ENCODE measurements at places on chromosomes 12 and 14.
A peak's percentile ranks its signal among the peaks of the same experiment; 100 is the strongest.

GRCh38 chr12:52944683-52945388, 4.1 kb upstream of the KRT18 start:
- H3K4me1 ChIP-seq: peaks cover 5% of the 10 kb centered on the region
- H3K27me3 ChIP-seq: peaks cover 4% of the 10 kb centered on the region
- no peak overlapping the region for H3K4me3 ChIP-seq
- peak; percentile 19 for DNase-seq

DNA sequence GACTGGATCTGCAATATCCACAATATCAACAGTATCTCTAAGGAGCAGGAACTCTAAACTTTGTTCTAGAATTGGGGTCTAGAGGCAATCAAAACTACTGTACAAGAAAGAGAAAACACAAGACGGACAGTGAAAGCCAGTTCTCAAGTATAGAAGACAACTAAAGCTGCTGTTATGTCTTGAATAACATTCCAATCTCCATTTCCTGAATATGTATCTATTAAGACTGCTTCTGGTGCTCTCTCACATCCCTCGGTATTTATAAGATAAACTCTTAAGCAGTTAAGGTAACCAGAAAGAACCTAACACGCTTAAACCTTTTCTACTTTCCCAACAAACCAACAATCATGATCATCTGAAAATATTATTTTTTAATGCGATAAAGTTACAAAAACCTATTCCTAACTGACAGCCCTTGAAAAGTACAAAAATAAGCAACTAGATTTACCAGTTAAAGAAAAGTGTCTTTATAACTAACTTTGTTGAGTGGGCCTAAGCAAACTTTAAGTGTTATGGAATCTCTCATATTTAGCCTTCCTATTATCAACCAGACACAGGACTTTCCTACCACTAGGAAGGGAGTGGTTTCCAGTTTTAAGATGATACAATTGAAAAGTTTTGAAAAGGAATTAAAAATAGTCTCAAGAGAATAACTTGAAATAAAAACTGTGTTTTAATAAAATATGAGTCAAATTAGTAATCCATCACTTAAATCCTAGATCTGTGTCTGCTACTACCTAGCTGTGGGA, 30.7 kb downstream of the NUMB start:
- no peak overlapping the region for H3K4me3 ChIP-seq
- no peak for DNase-seq
- peaks cover 17% of the 10 kb centered on the region for H3K36me3 ChIP-seq
- H3K27ac ChIP-seq: no peak overlapping the region
- H3K4me1 ChIP-seq: peaks cover 5% of the 10 kb centered on the region

DNA sequence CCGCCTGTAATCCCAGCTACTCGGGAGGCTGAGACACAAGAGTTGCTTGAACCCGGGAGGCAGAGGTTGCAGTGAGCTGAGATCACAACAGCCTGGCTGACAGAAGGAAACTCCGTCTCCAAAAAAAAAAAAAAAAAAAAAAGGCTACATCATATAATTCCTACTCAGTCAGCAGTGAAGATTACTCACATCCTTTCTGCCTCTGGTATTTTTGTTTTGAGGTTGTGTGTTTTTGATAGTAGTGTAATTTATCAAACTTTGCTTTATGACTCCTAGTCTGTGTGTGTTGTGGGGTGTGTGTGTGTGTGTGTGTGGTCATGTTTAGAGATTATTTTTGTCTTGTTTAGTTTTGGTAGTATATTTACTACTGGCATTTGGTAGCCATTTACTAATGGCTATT, 29.8 kb upstream of the DLGAP5 start:
- H3K4me1 ChIP-seq: no peaks in the 10 kb centered on the region
- no peak overlapping the region for H3K4me3 ChIP-seq
- DNase-seq: no peak
- H3K36me3 ChIP-seq: no peaks in the 10 kb centered on the region
- no peaks in the 10 kb centered on the region for H3K27me3 ChIP-seq
- H3K27ac ChIP-seq: no peak overlapping the region

DNA sequence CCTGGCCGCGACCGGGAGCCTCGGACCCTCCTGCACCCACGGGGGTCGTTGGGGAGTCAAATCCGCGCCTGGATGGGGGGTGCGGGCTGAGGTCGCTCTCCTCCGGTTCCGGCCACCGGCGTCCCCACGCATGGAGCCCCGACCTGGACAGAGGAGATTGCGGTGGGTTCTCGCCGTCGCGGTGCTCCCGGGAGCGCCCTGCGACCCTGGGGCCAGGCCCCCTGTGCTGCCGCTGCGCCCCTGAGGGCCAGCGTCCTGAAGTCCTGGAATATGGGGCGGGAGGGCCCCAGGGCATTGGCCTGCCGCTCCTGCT, 345 bp downstream of the ASPG start:
- H3K4me1 ChIP-seq: peaks cover 50% of the 10 kb centered on the region
- peak overlapping the region; percentile 19 for H3K4me3 ChIP-seq

DNA sequence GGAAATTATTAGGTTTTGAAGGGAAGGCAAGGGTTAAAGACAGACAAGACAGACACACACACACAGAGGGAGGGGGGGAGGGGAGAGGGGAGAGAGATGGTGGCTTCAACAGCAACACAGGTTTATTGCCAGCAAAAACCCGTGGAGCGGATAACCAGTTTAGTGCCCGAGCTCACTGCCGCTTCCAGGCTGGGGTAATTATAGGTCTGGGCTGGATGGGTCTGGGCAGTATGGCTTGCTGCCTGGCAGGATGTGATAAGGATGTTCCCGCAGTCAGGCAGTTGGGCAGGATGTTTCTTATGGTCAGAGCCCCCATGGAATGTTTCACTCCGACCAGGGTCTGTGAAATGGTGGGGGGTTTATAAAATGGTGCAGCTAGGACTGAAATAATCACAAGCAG, 4.4 kb upstream of the TDRD9 start:
- H3K27ac ChIP-seq: no peak overlapping the region
- DNase-seq: no peak
- H3K27me3 ChIP-seq: no peaks in the 10 kb centered on the region
- no peaks in the 10 kb centered on the region for H3K4me1 ChIP-seq
- H3K4me3 ChIP-seq: no peak overlapping the region
- no peaks in the 10 kb centered on the region for H3K36me3 ChIP-seq

- no peaks in the 10 kb centered on the region for H3K27me3 ChIP-seq
- no peaks in the 10 kb centered on the region for H3K36me3 ChIP-seq
- H3K4me3 ChIP-seq: no peak overlapping the region
- H3K4me1 ChIP-seq: no peaks in the 10 kb centered on the region
Observed at GRCh38 chr12:24553259-24553658, 395.6 kb downstream of the BCAT1 start.

- no peak overlapping the region for H3K27ac ChIP-seq
- no peak overlapping the region for H3K4me3 ChIP-seq
- H3K36me3 ChIP-seq: no peaks in the 10 kb centered on the region
- H3K4me1 ChIP-seq: peaks cover 3% of the 10 kb centered on the region
- no peaks in the 10 kb centered on the region for H3K27me3 ChIP-seq
Observed at GRCh38 chr12:79939728-79940310, 4.9 kb upstream of the PPP1R12A start.

DNA sequence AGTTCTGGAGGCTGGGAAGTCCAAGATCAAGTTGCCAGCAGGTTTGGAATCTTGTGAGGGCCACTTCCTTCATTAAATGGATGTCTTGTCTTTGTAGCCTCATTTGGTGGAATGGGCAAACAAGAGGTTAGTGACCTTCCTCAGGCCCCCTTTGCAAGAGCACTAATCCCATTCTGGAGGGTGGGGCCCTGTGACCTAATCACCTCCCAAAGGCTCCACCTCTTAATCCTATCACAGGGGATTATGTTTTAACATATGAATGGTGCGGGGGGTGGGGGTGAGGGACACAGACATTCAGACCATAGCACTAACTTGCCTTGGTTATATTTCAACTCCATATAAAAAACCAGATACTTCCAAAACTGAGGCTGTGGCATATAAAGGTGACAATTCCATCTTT, 59.9 kb upstream of the PPP4R3A start:
- H3K4me3 ChIP-seq: no peak overlapping the region
- H3K4me1 ChIP-seq: peaks cover under 1% of the 10 kb centered on the region
- no peaks in the 10 kb centered on the region for H3K27me3 ChIP-seq
- no peaks in the 10 kb centered on the region for H3K36me3 ChIP-seq

GRCh38 chr14:52314595-52315354, 663 bp downstream of the PTGER2 start:
- peaks cover 37% of the 10 kb centered on the region for H3K27me3 ChIP-seq
- H3K36me3 ChIP-seq: no peaks in the 10 kb centered on the region
- DNase-seq: no peak
- no peaks in the 10 kb centered on the region for H3K4me1 ChIP-seq
- H3K27ac ChIP-seq: peak overlapping the region; percentile 89

- no peaks in the 10 kb centered on the region for H3K36me3 ChIP-seq
- H3K27me3 ChIP-seq: no peaks in the 10 kb centered on the region
- H3K27ac ChIP-seq: no peak overlapping the region
- no peak overlapping the region for H3K4me3 ChIP-seq
- H3K4me1 ChIP-seq: no peaks in the 10 kb centered on the region
Observed at GRCh38 chr14:22466491-22466890, 122.5 kb downstream of the DAD1 start.

DNA sequence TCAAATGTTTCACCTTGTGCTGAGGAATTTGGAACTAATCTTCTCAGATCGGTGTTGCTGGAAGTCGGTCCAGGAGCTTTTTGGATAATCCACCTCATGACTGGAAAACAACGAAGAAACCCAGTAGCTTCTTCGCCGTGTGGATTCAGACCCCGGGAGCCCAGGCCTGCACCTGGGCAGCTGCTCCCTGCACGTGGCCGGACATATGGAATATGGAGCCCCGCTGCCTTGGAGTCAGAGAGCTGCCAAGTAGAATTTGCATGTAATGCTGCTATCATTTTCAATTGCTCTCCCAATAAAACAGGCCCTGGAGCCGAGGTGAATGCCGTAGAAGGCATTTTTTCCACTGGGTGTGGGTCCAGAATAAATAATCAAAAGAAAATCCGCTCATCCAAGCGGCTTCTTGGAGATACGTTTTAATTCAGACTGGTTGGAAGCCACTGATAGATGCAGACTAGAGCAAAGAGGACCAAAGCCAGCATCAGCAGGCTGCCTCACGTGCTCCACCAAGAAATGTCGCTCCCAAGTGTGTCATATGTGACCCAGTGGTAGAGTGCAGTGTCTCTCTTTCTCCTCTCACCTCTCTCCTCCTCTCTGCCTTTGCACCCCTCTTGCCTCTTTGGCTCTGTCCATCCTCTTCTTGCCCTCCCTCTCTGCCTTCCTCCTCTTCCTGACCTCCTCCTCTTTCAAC, 115.3 kb downstream of the ZNF664 start:
- no peaks in the 10 kb centered on the region for H3K36me3 ChIP-seq
- no peaks in the 10 kb centered on the region for H3K4me1 ChIP-seq
- H3K4me3 ChIP-seq: no peak overlapping the region
- DNase-seq: no peak
- H3K27me3 ChIP-seq: no peaks in the 10 kb centered on the region

GRCh38 chr14:100025111-100025510, 40.1 kb upstream of the EVL start:
- H3K27me3 ChIP-seq: no peaks in the 10 kb centered on the region
- DNase-seq: peak; percentile 74
- H3K27ac ChIP-seq: no peak overlapping the region
- peaks cover 2% of the 10 kb centered on the region for H3K4me1 ChIP-seq
- no peaks in the 10 kb centered on the region for H3K36me3 ChIP-seq

DNA sequence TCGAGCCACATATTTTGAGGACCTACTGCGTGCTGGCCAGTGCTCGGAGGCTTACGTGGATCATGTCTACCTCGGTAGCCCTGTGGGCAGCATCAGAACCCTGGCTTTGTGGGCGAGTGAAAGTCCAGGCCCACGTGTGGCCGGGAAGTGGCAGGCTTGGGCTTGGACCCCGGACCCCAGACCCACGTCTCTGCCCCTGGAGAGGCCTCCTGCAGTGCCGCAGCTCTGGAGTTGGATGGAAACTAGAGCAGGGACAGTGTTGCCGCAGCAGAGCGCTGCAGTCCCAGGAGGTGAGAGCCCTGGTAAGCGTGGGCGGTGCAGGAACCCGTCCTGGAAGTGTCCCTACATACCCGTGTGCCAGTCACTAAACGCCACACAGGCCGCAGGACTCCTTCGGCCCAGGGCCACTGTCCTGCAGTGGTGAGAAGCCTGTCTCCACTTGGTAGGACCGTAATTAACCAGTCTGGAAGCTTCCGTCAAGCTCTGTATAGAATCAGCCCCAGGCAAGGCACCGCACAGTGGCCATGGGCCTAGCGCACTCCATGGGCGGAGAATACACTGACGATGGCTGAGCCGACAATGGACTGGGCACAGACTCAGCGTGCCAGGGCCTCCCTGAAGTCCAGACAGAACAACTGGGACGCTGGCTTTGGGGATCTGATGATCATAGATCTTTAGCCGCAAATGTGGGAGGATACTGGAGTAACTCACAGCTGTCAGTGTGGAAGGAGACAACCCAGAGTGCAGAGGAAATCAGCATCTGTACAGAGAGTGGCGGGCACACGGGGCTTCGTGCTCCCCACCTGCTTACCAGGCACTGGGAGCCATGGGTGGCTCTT, 219.5 kb downstream of the KIF26A start:
- H3K27ac ChIP-seq: no peak overlapping the region
- no peaks in the 10 kb centered on the region for H3K27me3 ChIP-seq
- DNase-seq: no peak

GRCh38 chr12:95117178-95117599, 43.8 kb upstream of the NR2C1 start:
- H3K4me1 ChIP-seq: no peaks in the 10 kb centered on the region
- no peaks in the 10 kb centered on the region for H3K27me3 ChIP-seq
- H3K4me3 ChIP-seq: no peak overlapping the region
- H3K36me3 ChIP-seq: no peaks in the 10 kb centered on the region

GRCh38 chr14:81264671-81265070, 43.9 kb upstream of the GTF2A1 start:
- no peaks in the 10 kb centered on the region for H3K4me1 ChIP-seq
- no peak for DNase-seq
- no peak overlapping the region for H3K4me3 ChIP-seq
- H3K27me3 ChIP-seq: no peaks in the 10 kb centered on the region
- no peak overlapping the region for H3K27ac ChIP-seq

- no peak for DNase-seq
Observed at GRCh38 chr14:20935303-20935984, 19.8 kb upstream of the RNASE2 start.

GRCh38 chr14:99718031-99718810, 34.1 kb downstream of the CYP46A1 start:
- DNase-seq: no peak
- no peak overlapping the region for H3K27ac ChIP-seq
- H3K4me3 ChIP-seq: no peak overlapping the region
- no peaks in the 10 kb centered on the region for H3K4me1 ChIP-seq

DNA sequence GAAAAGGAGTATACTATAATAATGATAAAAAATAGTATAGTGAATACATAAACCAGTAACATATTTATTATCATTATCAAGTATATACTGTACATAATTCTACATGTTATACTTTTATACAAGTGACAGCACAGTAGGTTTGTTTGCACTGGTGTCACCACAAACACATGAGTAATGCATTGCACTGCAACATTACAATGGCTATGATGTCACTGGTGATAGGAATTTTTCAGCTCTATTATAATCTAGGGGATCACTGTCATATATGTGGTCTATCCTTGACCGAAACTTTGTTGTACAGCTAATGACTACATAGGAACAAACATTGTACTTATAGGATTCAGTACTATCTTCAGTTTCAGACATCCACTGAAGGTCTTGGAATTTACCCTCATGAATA, 165.8 kb upstream of the SYT1 start:
- no peaks in the 10 kb centered on the region for H3K27me3 ChIP-seq
- H3K27ac ChIP-seq: no peak overlapping the region
- no peaks in the 10 kb centered on the region for H3K4me1 ChIP-seq
- H3K36me3 ChIP-seq: no peaks in the 10 kb centered on the region
- no peak overlapping the region for H3K4me3 ChIP-seq

Data from small intestine (tissue), 16 donors.